ENCODE measurements at places on chromosomes 7 and 10.
A peak's percentile ranks its signal among the peaks of the same experiment; 100 is the strongest.

GRCh38 chr7:84191261-84191660, 3.3 kb downstream of the SEMA3A start:
- no peaks in the 10 kb centered on the region for H3K36me3 ChIP-seq
- peaks cover 18% of the 10 kb centered on the region for H3K4me1 ChIP-seq
- H3K4me3 ChIP-seq, result peak overlapping the region; percentile 61
- DNase-seq, result no peak
- H3K27ac ChIP-seq, result peak overlapping the region; percentile 20

DNA sequence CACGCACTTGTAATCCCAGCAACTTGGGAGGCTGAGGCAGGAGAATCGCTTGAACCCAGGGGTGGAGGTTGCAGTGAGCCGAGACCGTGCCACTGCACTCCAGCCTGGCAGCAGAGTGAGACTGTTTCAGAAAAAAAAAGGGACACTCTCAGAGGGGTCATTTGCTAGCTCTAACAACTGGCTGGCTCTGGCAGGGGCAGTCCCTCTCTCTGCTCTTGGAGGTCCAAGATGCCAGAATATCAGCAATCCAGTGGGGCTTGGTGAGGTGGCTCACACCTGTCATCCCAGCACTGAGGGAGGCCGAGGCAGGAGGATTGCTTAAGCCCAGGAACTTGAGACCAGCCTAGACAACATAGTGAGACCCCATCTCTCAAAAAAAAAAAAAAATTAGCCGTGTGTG, 2.5 kb upstream of the PILRA start:
- no peaks in the 10 kb centered on the region for H3K36me3 ChIP-seq
- DNase-seq, result no peak
- H3K27ac ChIP-seq, result no peak overlapping the region
- no peaks in the 10 kb centered on the region for H3K27me3 ChIP-seq

DNA sequence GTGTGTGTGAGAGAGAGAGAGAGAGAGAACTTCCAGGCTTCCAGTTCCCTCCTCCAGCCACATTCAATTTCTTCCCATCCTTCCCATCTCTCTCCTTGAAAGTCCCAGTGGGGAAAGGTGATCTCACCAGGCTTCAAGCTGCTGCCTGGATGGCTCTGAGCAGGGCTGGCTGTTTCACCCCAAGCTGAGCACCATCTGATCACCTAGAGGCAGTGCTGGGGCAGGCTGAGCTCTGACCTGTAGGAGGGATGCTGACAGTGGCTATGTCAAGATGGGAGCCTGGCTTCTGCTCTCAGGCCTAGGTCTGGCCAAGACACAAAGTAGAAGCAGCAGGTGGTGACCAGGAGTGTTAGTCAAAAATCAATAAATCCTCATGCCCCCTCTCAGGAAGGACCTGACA, 370.8 kb downstream of the PLXNA4 start:
- DNase-seq, result no peak
- no peaks in the 10 kb centered on the region for H3K27me3 ChIP-seq
- H3K36me3 ChIP-seq, result no peaks in the 10 kb centered on the region
- H3K27ac ChIP-seq, result no peak overlapping the region
- H3K4me3 ChIP-seq, result no peak overlapping the region
- no peaks in the 10 kb centered on the region for H3K4me1 ChIP-seq

DNA sequence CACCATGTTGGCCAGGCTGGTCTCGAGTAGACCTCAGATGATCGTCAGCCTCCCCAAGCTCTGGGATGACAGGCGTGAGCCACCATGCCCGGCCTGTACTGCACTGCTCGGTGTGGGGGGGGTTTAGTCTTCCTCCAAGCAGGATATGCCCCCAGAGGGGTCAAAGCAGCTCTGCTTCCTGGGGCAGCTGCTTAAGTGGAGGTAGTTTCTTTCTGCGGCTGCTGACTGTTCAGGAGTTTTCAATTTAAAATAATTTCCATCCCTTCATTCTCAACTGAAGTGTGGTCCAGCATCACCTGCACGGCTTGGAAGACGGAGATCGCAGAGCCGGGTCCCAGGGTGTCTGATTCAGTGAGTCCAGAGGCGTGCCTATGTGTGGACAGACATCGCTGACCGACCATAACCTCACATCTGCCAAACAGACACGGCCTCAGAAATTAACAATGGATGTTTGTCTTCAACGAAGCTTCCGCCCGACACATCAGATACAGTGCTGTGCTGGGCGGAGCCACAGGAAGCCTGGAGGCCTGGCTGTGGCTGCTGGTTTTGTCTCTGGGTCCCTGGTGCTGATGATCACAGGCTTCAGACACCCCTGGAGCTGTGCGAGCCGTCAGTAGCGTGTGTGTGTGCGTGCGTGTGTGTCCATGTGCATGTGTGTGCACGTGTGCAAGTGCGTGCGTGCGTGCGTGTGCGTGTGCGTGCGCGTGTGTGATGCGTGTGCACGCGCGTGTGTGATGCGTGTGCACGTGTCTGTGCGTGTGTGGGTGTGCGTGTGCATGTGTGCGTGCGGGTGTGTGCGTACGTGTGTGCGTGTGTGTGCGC, 226.5 kb upstream of the PITRM1 start:
- DNase-seq, result no peak
- no peak overlapping the region for H3K4me3 ChIP-seq
- no peak overlapping the region for H3K27ac ChIP-seq
- H3K27me3 ChIP-seq, result no peaks in the 10 kb centered on the region
- no peaks in the 10 kb centered on the region for H3K36me3 ChIP-seq
- no peaks in the 10 kb centered on the region for H3K4me1 ChIP-seq

DNA sequence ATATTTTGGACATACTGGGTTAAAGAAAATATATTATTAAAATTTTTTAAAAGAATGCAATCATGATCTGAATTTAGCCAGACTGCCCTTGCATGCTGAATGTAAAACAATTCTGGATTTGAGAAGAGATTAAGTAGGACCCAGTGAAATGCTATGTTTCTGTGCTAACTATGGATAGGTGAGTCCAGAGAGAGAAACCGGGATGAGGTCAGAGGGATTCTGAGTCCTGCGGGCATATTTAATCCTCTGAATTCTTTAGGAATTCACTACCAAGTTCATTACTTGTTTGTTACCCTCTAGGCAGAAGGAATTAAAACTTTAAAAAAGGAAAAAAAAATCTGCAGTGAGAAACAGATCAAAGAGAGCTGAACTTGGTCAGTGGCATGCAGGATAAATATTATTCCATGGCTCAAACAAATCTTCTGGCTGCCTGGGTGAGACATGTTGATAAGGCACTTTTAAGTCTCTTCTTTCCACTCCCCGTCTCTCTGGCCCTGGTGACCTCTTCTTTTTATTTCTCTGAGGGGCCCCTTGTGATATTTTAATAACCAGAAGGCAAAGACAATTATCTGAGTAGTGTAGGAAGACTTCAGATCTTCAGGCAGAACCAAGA, 50.2 kb upstream of the LYZL1 start:
- no peak for DNase-seq
- H3K4me3 ChIP-seq, result no peak overlapping the region
- no peaks in the 10 kb centered on the region for H3K36me3 ChIP-seq
- no peaks in the 10 kb centered on the region for H3K27me3 ChIP-seq
- H3K4me1 ChIP-seq, result peaks cover 22% of the 10 kb centered on the region
- peak overlapping the region; percentile 16 for H3K27ac ChIP-seq

- H3K27me3 ChIP-seq, result no peaks in the 10 kb centered on the region
- no peaks in the 10 kb centered on the region for H3K4me1 ChIP-seq
- no peak overlapping the region for H3K4me3 ChIP-seq
- DNase-seq, result peak; percentile 1
- H3K27ac ChIP-seq, result no peak overlapping the region
Observed at GRCh38 chr10:43925793-43926192, 277.1 kb upstream of the ZNF32 start.

DNA sequence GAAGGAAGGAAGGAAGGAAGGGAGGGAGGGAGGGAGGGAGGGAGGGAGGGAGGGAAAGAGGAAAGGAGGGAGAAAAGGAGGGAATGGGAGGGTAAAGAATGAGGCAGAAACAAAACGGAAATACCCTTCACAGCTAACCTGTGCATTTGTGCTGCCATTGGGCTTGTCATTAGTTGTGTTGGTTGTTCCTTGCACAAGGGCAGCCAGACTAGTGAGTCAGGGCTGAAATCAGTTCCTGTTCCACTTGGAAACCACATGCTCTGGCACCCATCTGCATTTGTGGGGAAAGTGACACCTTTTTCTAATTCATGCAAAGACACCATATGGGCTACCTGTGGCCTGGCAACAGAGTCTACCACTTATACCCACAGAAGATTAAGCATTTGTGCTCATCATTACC, 1004.0 kb upstream of the C7orf33 start:
- no peak overlapping the region for H3K4me3 ChIP-seq
- H3K27ac ChIP-seq, result no peak overlapping the region
- H3K27me3 ChIP-seq, result no peaks in the 10 kb centered on the region
- no peaks in the 10 kb centered on the region for H3K36me3 ChIP-seq
- no peak for DNase-seq
- H3K4me1 ChIP-seq, result no peaks in the 10 kb centered on the region

- H3K4me3 ChIP-seq, result no peak overlapping the region
- H3K27ac ChIP-seq, result no peak overlapping the region
- no peaks in the 10 kb centered on the region for H3K27me3 ChIP-seq
- H3K36me3 ChIP-seq, result no peaks in the 10 kb centered on the region
Observed at GRCh38 chr10:131786756-131787605, 113.8 kb upstream of the PPP2R2D start.

- DNase-seq, result no peak
- no peaks in the 10 kb centered on the region for H3K27me3 ChIP-seq
- H3K4me3 ChIP-seq, result no peak overlapping the region
Observed at GRCh38 chr7:16021851-16022250, 335.4 kb upstream of the MEOX2 start.

- peaks cover 18% of the 10 kb centered on the region for H3K4me1 ChIP-seq
- peak; percentile 40 for DNase-seq
- H3K27me3 ChIP-seq, result peaks cover 38% of the 10 kb centered on the region
- peak overlapping the region; percentile 94 for H3K4me3 ChIP-seq
Observed at GRCh38 chr7:151408839-151409666, 785 bp downstream of the WDR86 start.

DNA sequence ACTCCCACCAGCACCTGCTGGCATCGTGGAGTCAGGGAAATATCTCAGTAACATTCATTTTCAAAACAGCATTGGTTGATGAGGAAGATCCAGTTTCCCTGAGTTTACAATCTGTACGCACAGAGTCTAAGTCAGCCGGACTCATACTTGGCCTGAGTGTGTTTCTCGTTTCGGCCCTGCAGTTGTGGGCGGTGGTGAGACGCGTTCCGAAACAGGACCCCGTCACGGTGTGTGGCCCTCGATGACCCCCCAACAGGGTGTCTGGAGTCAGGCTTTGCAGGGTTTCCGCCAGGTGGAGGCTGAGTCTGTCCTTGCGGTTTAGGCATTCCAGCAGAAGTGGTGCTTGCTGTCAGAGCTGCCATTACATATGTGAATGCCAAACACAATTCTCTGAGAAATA, 317.5 kb downstream of the DNAJB6 start:
- H3K4me1 ChIP-seq, result no peaks in the 10 kb centered on the region
- no peaks in the 10 kb centered on the region for H3K36me3 ChIP-seq
- H3K27ac ChIP-seq, result no peak overlapping the region
- no peak overlapping the region for H3K4me3 ChIP-seq
- no peaks in the 10 kb centered on the region for H3K27me3 ChIP-seq

- H3K4me1 ChIP-seq, result no peaks in the 10 kb centered on the region
- H3K27ac ChIP-seq, result no peak overlapping the region
- no peak overlapping the region for H3K4me3 ChIP-seq
- H3K27me3 ChIP-seq, result peaks cover 5% of the 10 kb centered on the region
Observed at GRCh38 chr7:30721211-30721610, 30.7 kb upstream of the INMT start.

DNA sequence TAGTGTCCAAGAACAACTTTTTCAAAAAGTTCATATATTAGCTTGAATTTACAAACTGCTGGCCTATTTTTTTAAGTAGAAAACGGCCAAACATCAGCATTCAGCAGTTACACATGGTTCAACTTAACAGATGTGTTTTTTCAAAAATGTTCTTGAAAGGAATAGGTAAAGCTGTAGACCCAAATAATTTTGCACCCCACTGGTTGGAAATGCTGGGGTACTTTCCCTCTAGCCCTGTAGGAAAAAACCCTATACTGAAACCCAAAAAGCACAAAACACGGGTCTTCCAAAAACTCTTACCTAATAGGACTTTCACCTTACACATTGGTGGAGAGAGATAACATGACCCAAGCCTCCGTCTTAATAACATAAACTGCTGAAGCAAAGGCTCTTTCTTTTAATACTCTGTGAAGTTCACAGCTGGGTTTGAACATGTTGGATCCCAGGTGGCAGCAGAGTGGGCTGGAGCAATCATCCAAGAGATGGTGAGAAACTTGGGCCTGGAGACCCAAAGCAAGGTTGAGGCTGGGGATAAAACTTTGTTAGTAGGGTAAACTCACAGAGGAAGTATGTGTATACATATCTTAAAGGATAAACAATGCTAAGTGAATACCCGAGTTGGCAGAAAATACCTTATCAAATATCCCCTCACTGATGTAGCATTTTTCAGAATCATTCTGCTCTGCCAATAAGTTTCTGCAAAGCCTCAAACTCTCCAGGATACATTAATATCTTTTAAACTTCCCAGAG, 629 bp upstream of the DNAJC9 start:
- H3K27me3 ChIP-seq, result no peaks in the 10 kb centered on the region
- H3K36me3 ChIP-seq, result no peaks in the 10 kb centered on the region
- peak overlapping the region; percentile 34 for H3K4me3 ChIP-seq
- no peak for DNase-seq
- H3K27ac ChIP-seq, result peak overlapping the region; percentile 90

- H3K4me3 ChIP-seq, result no peak overlapping the region
- H3K27ac ChIP-seq, result no peak overlapping the region
- H3K27me3 ChIP-seq, result peaks cover 10% of the 10 kb centered on the region
- no peaks in the 10 kb centered on the region for H3K36me3 ChIP-seq
Observed at GRCh38 chr7:21965291-21965690, 19.6 kb upstream of the CDCA7L start.

Data from hepatocyte (in vitro differentiated cells).